ENCODE measurements at places on chromosomes 3 and 15.
A peak's percentile ranks its signal among the peaks of the same experiment; 100 is the strongest.

- DNase-seq = no peak
Observed at GRCh38 chr3:176293276-176293675, 904.0 kb downstream of the TBL1XR1 start.

DNA sequence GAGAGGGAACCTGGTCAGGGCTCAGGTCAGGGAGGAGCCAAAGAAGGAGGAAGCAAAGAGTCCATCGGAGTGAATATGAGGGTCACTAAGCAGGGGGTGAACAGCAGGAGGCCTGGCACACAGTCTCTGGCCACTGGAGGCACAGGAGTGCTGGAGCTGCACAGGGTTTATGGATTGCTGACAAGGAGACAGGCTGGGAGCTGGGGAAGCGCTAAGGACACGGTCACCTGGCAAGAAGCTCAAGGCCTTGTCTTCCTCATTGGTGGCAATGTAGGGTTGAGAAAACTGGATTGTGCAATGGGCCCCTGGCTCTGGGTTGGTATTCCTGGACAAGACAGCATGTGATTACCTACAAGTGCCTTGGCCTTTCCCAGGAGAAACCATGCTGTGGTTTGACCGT is 5.8 kb upstream of the CAMP start:
- no peak for DNase-seq

- DNase-seq = no peak
Observed at GRCh38 chr15:89098281-89098680, 10.0 kb downstream of the ABHD2 start.

GRCh38 chr3:76107935-76108570 is 322.7 kb upstream of the ZNF717 start:
- no peak for DNase-seq

DNA sequence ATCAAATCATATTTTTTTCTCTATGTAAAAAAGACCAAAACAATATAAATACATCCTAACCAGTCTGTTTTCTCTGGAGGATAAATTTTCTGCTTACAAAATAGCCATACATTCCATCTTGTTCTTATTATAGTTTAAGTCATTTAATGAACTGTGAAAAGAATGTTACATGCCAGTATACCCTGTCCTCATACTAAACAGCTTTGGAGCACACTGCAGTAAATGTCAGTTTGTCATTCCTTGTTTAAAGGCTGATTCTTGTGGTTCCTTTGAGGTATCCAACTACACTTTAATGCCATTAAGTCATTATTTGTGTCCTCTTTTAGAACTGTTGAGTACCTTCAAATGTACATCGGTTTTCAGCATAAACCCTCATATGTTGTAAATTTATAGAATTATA is 52.7 kb upstream of the DCBLD2 start:
- no peak for DNase-seq

GRCh38 chr3:58260733-58261132 is 23.1 kb downstream of the ABHD6 start:
- no peak for DNase-seq

DNA sequence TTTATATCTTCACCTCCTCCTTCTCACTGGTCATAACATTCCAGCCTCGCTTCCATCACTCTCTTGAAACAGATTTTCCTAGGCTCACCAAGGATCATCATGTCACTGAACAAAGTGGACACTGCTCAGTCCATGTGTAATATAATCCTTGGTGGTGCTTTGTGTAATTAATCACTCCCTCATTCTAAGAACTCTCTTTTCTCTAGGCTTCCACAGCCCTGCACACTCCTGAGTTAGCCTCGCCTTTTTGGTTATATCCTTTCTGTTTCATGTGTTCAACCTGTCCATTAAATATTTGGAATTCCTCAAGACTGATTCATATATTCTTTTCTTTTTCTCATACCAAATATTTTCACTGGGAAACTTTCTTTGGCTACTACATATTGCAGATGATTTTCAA is 440.8 kb downstream of the PYDC2 start:
- no peak for DNase-seq

DNA sequence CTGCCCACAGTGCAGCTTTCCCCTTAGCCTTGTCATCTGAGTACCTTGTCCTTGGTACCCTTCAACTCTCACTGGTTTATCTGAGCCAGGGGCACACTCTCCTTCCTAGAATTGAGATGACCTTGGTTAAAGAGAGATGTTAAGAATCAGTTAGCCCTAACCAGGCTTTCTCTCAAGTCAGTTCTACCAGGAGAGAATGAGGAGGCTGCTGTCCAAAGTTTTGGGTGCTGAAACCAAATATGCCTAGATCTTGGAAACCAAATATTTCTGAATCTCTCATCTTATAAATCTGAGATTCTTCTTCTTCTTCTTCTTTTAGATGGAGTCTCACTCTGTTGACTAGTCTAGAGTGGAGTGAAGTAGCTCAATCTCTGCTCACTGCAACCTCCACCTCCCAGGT is 12.0 kb upstream of the CTXND1 start:
- no peak for DNase-seq

DNA sequence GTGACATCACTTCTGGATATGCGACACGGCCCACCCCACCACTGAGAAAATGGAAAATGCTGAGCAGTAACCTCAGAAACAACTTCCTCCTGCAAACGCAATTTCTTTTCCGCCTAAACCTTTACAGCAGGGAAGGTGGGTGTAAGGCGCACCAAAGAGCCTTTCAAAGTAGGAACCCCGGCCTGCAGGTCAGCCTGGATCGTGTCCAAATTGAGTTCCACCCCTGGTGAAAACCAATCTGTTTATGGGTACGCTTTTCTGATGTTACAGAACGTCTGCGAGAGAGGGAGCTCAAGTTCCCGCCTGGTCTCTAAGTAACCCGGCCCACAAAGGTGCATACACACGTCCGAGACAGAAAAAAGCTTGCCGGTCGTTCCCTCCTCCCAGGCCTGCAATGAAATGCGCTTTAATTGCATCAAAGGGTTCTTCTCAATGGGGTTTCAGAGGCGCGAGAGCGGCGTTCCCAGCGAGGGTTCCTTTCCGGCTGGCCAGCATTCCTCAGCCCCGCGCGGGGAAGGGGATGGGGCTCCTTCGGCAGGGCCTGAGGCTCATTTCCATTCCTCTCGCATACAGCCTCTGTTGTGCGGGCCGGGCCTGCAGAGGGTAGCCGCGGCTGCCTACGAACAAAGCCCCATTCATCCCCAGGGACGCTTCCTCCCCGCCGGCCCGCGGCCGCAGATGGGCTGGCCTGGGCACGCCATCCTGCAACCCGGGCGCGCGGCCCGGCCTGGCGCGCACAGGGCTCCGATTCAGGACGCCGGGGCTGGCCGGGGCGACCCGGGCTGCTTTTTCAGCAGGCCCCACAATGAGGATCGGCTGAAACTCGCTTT is 138.1 kb downstream of the TMCO5A start:
- DNase-seq = no peak

DNA sequence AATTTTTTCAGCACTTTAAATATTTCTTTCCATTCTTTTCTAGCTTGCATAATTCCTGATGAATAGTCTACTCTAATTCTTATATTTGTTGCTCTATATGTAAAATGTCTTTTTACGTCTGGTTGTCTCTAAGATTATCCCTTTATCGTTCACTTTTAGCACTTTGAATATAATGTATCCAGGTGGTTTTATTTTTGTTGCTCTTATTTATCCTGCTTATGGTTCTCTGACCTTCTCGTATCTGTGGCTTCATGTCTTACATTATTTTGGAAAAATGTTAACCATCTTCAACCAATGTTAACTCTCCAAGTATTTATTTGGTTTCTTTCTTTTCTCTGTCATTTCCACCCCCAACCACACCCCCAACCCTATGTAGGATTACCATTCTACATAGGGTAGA is 30.0 kb upstream of the RFX7 start:
- no peak for DNase-seq

- DNase-seq = no peak
Observed at GRCh38 chr3:107962946-107963345, 127.9 kb downstream of the CD47 start.

- no peak for DNase-seq
Observed at GRCh38 chr3:71056327-71056726, 527.2 kb downstream of the FOXP1 start.

DNA sequence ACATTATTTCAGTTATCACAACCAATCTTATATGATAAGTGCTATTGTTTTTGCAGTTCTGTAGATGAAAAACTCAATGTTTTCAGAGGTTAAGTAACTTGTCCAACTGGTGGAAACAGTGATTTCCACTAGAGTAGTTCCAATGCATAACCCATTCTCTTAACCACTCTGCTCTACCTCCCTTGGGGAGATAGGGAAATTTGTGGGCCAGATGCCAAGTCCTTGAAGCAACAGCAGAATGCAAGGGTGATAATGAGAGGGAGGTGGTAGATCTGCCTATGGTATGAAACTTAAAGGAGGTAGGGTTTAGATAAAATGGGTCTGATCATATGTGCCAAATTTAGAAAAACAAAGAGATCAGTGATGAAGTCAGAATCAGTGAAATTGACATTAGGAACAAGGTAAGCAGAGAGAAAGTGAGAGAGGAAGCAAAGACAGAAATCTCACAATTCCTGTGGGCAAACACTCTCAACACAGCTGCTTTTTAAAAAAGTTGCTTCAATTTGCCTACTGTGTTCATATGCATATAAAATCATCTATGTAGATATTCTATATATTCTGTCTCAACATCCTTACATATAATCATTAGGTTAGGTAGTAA is 50.5 kb upstream of the UBP1 start:
- no peak for DNase-seq

- no peak for DNase-seq
Observed at GRCh38 chr15:70504299-70504951, 258.9 kb downstream of the UACA start.

GRCh38 chr15:70258369-70259027 is 160.8 kb upstream of the TLE3 start:
- DNase-seq = peak; percentile 80

GRCh38 chr3:152474585-152474984 is 205.9 kb downstream of the MBNL1 start:
- DNase-seq = no peak

- DNase-seq = no peak
Observed at GRCh38 chr3:194160158-194160557, 24.2 kb downstream of the HES1 start.

GRCh38 chr3:77093101-77093500 is 53.2 kb downstream of the ROBO2 start:
- DNase-seq = no peak

Measured in stimulated activated CD8-positive, alpha-beta memory T cell treated with anti-CD3 and anti-CD28 coated beads, Interleukin-15, amount 100 ng/mL, for 48 hours (primary cell).